ENCODE measurements at places on chromosomes 7 and 10.
A peak's percentile ranks its signal among the peaks of the same experiment; 100 is the strongest.

- DNase-seq = no peak
Observed at GRCh38 chr7:142739923-142740492, 9.3 kb upstream of the PRSS1 start.

DNA sequence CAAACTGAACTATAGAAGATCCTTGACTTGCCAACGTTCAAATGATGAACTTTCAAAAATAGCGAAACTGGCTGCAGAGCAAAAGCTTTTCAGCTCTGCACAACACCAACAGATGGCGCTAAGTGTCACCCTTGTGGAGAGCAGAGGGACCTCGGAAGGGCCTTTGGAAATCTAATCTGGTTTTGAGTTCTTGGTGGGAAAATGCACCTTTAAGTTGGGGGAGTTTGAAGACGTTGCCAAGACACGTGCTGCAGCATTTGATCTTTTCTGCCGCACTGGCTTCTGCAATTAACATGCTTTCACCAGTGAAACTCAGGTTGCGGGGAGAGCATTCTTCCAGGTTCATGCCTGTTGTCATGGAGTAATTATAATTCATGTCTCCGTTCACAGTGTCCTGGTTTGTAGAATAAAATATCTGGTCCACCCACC lies 26.3 kb upstream of the WDR11 start:
- DNase-seq = no peak

GRCh38 chr10:43082087-43082486 lies 5.2 kb downstream of the RET start:
- no peak for DNase-seq

GRCh38 chr10:80444124-80444523 lies 10.0 kb upstream of the TSPAN14 start:
- no peak for DNase-seq

- no peak for DNase-seq
Observed at GRCh38 chr10:27188897-27189296, 33.7 kb downstream of the MASTL start.

DNA sequence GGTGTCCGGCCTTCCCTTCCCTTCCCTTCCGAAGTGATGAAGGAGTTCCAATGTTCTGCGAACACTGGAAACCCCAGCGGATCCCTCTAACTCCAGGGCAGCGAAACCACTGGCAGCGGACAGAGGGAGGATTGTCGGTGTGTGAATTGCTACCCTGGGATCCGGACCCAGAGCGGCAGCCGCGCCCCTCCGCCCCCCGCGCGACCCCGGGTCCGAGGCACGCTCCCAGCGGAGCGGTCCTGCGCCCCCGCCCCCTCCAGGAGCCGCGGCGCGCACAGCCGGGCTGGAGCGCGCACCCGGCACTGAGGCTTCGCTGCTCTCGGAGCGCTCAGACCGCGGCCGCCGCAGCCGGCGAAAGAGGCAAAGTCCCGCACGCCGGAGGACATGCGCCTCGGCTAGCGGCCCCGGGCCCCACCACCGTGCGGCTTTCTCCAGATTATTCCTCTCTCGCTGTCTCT lies at the start of gene PTPRZ1:
PTPRZ1 (plus strand) TSS at position 331 of the 458 bp plus-strand sequence. CDS start 339 bp downstream, outside the sequence.
- DNase-seq = peak; percentile 1

- DNase-seq = no peak
Observed at GRCh38 chr7:157400171-157400860, 63.5 kb downstream of the DNAJB6 start.

DNA sequence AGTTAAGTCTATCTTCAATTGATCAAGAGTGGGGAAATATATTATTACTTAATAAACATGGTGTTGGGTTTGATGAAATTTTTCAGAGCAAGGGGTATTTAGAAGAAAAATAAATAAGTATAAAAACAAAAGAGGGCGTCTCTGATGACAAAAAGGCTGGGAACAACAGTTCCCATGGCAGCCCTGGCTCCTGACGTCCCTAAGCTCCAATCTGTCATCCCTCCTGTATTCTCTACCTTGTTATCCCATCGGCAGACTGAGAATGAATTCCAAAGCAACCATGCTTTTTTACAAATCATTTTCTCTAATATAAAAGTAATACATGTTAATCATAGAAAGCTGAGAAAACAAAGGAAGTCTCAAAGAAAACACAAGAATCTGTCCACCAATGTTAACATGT lies 55.5 kb downstream of the SORBS1 start:
- DNase-seq = no peak

GRCh38 chr7:5870311-5870710 lies 10.3 kb upstream of the OCM start:
- no peak for DNase-seq

Data from activated T-cell treated with anti-CD3 and anti-CD28 coated beads for 48 hours (primary cell).